ENCODE measurements at places on chromosomes 1 and 21. TPM values are rescaled to one million over a fixed set of nuclear protein-coding genes. Genes with fewer than 3 reads are reported as not detected.

Gene TMPRSS2
- not detected for total RNA-seq

Gene RPL11
- total RNA-seq, result 1,180 TPM

Gene ZSWIM5
- 0.46 TPM for total RNA-seq

Gene FCRL2
- total RNA-seq, result not detected

Gene CHRM3
- not detected for total RNA-seq

Measured in A673 (cell line).